ELF-1 (cell line): ENCODE measurements at places on chromosomes 7 and 10.

GRCh38 chr7:44175730-44176129 is 13.5 kb downstream of the GCK start:
- DNase-seq = no peak

- DNase-seq = no peak
Observed at GRCh38 chr10:132749371-132749795, 36.6 kb downstream of the NKX6-2 start.

DNA sequence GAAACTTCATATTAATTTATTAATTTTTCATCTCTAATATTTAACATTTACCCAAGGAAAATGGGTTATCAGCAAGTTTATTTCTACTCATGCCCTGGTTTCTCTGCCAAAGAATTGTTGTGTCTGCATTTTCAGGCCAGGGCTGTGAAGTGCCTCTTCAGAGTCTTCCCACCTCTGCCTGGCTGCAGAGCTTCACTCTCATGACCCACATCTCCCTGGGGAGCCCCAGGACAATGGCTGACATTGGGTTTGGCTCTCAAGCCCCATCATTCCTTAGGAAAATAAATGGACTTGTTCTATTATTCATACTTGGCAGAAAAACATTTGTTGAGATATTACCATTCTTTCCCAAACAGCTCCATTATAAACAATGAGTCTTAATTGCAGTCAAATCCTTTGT is 30.3 kb downstream of the CACNA2D1 start:
- no peak for DNase-seq

GRCh38 chr7:130891254-130892094 is 157.5 kb upstream of the KLF14 start:
- no peak for DNase-seq

DNA sequence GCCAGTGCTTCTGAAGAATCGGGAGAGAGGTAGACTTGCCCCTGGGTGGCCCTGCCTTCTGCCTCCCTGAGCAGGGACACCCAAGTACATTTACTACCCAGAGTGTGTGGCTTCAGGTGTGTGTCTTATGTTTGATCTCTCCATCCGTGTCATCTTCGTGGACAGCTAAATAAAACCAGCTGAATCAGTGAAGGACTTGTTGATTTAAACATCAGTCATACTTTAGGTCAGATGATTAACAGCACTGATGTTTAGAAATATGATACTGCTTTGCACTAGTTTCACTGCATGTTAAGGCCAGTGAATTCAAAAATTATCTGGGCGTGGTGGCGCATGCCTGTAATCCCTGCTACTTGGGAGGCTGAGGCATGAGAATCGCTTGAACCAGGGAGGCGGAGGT is 4.0 kb downstream of the MTG1 start:
- no peak for DNase-seq

DNA sequence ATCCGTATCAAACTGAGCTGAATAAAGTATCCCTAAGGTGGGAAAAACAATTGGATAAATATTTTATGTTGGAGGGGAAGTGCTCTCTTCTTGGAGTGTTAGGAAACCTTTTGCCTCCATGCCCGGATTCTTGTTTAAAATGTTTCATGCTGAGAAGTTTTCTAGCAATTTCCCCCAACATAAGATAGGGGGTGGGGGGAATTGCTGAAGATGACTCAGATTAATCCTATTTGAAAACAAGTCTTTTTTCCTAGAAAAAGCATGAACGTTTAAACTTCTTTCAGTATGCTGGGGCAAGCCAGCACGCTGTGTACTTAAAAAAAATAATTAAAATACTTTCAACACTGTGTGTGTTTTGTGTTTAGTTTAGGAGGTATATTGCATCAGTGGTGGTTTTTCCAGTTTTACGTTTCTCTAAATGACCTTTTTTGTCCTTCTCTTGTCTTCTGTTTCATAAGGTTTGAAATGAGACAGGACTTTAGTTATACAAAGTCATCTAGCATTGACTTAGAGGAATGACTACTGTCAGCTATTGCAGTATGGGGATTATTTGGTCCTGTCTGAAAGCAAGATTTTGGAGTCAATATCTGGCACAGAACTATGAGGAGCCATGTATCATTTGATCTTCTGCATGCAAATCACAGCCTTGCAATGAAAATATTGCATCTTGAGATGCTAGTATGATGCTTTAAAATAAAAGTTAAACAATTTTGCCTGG is 295.9 kb downstream of the GATA3 start:
- no peak for DNase-seq

DNA sequence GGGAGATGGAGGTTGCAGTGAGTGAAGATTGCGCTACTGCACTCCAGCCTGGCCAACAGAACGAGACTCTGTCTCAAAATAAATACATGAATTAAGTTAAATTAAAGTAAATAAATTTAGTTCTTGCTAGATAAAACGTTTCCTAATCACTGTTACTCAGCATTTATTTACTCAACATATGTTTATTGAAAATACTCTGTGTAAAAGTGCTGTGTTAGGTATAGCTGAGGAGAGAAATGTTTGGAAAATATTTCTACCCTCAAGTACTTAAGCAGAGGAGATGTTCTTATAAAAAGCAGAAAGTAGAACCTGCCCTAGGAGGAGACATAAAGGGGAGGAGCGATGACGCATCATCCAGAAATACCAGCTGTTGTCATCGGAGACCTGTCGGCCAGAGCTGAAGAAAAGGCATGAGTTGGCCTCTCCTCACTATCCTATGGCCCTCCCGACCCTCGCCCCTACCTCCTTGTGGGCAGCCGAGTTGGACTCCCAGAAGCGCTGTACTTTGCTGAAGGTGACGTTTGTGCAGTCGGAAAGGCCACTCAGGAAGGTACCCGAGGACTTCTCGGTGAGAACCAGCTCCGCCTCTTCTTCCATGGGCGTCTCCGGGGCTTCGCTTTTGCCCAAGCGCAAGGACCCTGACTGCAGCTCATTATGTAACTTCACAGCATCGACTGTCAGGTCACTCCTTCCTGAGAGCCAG is 1.1 kb downstream of the RRP12 start:
- peak; percentile 73 for DNase-seq

DNA sequence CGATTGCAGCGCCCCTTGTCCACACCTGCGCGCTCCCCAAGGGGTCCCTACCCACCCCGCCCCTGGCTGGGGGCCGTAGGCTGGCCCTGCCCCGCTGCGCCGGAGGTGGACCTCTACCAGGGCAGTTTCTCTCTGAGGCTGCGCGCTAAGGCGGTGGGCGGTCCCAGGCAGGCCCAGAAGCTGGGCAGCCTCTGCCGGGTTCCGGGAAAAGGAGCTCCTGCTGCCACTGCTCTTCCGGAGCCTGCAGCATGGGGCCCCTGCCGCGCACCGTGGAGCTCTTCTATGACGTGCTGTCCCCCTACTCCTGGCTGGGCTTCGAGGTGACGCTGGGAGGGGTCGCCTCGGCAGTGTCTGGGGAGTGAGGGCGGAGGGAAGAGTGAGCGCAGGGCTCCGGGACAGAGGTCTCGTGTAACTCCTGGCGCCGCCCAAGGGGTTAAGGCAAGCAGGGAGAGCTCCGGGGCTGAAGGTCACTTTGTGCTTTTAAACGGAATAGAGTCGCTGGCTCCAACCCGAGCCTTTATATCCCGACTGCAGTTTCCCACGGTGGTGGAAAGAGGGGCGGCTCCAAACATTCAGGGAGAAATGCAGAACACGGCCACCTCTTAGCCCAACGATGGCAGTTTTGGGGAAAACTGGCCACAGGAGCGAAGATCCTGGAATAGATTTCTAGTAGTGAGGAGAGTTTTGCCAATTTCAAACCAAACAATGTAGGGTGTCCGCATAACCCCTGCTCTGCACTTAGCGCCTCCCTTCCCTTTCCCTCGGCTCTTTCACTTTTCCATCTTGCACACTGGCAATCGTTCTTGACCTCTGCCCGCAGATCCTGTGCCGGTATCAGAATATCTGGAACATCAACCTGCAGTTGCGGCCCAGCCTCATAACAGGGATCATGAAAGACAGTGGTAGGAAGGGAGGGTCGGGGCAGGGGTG is at the start of gene GSTK1:
TSS of gene GSTK1 (plus strand) at position 176 of the 930 bp plus-strand sequence. CDS start at position 249, 73 bp downstream.
- peak; percentile 83 for DNase-seq

GRCh38 chr10:27463961-27464360 is 40.1 kb upstream of the RAB18 start:
- DNase-seq = no peak

DNA sequence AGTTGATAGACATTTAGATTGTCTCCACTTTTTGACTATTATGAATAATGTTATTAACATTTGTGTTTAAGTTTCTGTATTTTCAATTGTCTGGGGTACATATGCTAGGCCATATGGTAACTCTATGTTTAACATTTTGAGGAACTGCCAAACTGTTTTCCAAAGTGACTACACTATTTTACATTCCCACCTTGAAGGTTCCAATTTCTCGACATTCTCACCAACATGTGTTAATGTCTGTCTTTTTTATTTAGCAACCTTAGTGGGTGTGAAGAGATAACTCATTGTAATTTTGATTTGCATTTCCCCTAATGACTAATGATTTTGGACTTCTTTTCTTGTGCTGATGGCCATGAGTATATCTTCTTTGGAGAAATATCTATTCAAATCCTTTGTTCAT is 832.4 kb downstream of the DNAJB9 start:
- no peak for DNase-seq

DNA sequence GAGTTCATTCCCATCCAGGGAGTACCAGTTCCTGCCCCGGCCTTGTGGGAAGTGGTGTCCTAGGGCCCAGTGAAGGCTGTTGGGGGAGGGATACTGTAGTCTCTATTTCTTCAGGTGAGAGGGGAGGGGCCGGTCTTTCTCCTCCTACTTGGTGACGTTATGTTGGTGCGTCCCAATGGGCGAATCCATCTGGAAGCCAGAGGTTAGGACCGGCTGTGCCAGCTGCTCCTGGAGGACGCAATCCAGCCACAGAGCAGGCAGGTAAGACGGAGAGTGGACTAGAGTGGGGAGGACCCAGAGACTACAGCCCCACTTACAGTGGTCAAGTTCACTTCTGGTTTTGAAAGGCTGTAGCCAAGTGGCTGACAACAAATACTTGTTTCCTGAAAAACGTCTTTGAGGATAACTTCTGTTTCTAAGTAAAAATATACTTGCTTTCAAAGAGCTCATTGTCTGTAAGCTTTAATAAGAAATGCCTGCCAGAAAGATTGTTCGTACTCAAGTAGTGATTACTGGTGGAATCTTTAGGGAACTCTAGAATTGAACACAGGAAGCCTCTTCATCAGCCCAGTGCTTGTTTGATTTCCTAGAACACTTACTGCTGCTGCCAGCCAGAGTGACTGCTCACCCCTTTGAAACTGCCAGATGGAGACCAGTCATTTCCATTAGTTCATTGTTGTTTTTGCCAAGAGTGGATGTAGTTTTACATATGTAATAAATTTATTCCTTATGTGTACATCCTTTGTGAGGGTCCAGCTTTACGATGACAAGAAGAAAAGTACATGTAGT is 25.4 kb downstream of the RBM33 start:
- peak; percentile 13 for DNase-seq
